ENCODE measurements at places on chromosomes 2 and 18.

GRCh38 chr2:24301599-24301998, 58.7 kb downstream of the ITSN2 start:
- DNase-seq, result no peak

- no peak for DNase-seq
Observed at GRCh38 chr2:126145752-126146151, 510.2 kb upstream of the GYPC start.

- no peak for DNase-seq
Observed at GRCh38 chr18:48925491-48925780, 25.3 kb downstream of the SMAD7 start.

- no peak for DNase-seq
Observed at GRCh38 chr2:120662746-120663145, 72.9 kb upstream of the GLI2 start.

- peak; percentile 98 for DNase-seq
Observed at GRCh38 chr2:150234787-150235446, 252.6 kb downstream of the RND3 start.

- DNase-seq, result no peak
Observed at GRCh38 chr2:12935796-12936195, 219.1 kb downstream of the TRIB2 start.

- DNase-seq, result no peak
Observed at GRCh38 chr2:88451811-88452564, 505 bp downstream of the FOXI3 start.

- no peak for DNase-seq
Observed at GRCh38 chr2:66696374-66696773, 261.4 kb downstream of the MEIS1 start.

GRCh38 chr2:133605766-133606137, 37.5 kb upstream of the NCKAP5 start:
- no peak for DNase-seq

- DNase-seq, result no peak
Observed at GRCh38 chr2:157830696-157831570, 45.2 kb downstream of the ACVR1 start.

DNA sequence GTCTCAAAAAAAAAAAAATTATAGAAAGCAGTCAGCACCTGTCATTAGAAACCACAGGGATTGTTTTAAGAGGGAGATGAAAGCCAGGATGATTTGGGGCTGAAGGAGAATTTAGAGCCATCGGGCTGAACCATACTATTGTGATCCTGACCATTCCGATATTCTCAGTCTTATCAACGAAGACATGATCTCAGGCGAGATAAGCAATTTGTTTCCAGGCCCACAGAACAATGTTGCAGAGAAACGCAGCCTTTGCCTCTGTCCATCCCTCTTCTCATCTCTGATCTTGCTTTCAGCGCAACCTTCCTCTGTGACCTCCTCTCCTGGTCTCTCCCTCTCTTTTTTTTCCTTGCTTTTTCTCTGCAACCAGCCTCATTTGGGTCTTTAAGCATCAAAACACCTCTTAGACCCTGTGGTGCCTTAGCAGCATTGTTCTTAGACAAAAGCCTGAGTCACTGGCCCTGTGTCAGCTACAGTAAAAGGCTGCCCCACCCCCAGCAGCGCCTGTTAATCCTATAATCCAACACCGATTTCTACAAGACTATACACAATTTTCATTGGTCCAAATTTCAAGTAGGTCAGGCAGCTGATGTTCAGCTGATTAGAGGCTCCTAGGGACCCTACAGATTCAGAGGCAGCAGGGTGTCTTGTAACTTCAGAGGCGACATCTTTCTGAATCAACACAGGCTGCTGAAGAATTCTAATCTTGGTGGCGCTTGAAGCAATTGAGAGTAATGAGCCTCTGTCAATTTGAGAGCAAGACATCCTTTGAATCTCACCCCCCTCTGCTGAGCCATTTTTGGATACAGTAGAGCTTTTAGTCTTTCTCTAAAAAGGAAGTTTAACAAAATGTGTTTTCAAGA, 206.0 kb downstream of the NCK2 start:
- DNase-seq, result no peak

DNA sequence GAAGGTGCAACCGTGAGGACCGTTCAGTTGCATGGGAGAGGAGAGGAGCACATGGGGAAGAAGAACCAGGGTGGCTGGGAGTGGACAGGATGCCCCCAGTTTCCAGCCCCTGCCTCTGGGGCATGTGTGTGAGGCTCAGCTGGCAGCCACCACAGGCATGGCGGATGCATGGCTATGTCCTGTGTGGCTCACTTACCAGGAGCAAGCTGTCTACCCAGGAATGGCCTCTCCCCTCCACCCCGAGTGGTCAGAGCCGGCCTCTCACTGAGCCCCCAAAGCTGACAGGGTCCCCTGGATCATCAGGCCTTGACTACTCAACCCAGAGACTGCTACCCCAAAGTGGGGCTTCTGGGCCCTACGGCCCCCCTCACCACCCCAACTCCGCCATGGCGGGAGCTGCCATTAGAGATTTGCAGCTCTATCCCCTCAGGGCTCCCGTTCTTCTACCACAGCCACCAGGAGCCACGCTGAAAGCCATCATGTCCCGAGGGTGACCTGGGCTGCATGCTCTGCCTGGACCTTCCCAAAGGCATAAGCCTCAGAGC, 65.3 kb downstream of the RHOB start:
- DNase-seq, result no peak

- DNase-seq, result no peak
Observed at GRCh38 chr18:52200921-52201663, 138.9 kb upstream of the DCC start.

- no peak for DNase-seq
Observed at GRCh38 chr2:198297350-198297749, 493.0 kb downstream of the PLCL1 start.

DNA sequence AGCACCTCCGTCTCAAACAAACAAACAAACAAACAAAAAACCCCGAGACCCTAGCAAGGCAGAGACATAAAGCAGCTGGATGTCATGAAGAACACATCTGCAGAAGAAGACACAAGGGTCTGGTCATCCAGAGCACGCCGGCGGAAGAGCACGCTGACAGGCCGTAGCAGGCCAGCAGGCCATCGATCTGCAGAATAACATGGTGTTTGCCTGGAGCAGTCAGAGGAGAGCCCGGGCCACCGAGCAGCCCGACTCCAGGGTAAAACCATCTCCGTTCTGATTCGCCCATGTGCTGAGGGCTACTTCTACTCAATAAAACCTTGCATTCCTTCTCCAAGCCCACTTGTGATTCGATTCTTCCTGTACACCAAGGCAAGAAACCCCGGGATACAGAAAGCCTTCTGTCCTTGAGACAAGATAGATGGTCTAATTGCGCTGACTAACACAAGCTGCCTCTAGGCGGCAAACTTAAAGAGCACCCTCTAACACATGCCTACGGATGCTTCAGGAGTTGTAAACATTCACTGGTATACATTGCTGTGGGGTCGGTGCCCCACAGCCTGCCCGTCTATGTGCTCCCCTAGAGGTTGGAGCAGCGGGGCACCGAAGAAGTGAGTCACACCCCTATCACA, 549.8 kb upstream of the NRXN1 start:
- no peak for DNase-seq

- no peak for DNase-seq
Observed at GRCh38 chr2:224777559-224777930, 61.4 kb upstream of the CCDC195 start.

GRCh38 chr2:3650140-3650920, 7.7 kb upstream of the ALLC start:
- no peak for DNase-seq

DNA sequence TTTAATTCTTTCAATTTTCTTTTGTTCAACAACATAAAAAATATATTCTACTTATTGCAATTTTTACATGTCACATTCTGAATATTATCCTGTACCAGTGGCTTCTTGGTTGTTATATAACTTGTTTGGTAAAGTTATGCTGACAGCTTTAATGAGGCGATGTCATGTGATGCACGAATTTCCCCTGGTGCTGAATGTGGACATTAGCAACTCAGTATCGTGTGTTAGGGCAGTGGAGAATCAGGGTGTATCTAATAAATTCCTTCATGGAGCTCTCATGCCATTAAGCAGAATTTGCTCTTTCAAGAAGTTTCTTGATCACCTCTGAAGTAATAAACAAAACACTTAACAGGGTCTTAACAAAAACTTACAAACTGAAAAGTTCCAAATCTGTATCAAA, 99.6 kb upstream of the DNMT3A start:
- DNase-seq, result no peak

DNA sequence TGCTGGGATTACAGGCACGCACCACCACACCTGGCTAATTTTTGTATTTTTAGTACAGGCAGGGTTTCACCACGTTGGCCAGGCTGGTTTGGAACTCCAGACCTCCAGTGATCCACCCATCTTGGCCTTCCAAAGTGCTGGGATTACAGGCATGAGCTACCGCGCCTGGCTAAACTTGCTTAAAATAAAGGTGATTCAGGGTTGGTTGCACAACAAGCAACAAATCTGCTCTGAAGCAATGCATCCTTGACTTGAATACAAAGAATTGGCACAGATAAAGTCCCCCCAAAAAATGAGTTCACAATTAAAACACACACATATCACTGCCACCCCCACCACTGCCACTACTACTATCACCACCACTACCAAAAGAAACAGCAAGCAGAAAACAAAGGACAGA, 34.9 kb downstream of the CCDC88A start:
- DNase-seq, result no peak

DNA sequence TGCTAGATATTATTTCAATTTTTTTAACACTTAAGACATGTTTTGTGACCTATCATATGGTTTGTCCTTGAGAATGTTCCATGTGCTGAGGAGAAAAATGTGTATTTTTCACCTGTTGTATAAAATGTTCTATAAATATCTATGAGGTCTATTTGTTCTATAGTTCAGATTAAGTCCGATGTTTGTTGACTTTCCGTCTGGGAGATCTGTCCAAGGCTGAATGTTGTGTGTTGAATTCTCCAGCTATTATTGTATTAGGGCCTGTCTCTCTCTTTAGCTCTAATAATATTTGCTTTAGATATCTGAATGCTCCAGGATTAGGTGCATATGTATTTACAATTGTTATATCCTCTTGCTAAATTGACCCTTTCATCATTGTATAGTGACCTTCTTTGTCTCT, 144.1 kb downstream of the NYAP2 start:
- no peak for DNase-seq

GRCh38 chr2:31328026-31328425, 86.5 kb downstream of the XDH start:
- DNase-seq, result no peak

DNA sequence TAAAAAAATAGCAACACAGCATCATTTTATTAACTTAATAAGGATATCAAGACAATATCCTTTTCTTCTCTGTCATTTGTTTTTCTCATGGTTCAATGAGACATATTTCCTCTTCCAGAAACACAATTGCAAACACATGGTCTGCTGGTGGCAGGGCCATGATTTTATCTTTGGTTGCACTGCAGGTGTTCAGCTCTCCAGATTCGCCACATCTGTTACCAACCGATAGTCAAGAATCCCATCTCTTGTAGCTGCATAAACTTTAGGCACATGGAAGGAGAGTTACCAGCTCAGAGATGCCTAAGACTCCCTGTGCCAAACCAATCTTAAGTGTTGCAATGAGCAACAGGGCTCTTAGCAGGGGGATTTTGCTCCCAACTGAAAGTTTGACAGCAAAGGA, 1303.2 kb upstream of the CELF4 start:
- DNase-seq, result no peak

GRCh38 chr2:170177950-170178781, at the start of gene MYO3B:
TSS of gene MYO3B (plus strand) at chr2:170178147. CDS start at chr2:170178288, 141 bp downstream.
- no peak for DNase-seq

DNA sequence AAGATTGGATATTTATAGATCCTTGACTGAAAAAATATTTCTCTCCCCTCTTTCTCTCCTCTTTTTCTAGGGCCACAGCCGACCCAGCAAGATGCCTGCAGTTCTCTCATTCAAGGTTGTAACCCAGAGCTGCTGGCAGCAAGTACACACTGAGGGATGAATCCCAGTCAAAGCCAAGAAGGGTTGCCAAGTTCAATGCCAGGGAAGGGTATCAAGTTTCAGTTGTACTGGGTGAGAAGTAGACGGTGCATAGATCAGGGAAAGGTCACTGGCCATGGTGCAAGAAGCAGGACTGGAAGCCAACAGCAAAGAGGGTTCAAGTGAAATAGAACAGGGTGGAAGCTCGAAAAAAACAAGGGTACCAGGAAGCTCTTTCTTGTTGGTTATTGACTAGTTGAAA, 170.2 kb downstream of the NRP2 start:
- DNase-seq, result no peak

- DNase-seq, result no peak
Observed at GRCh38 chr2:198368089-198368488, 563.7 kb downstream of the PLCL1 start.

DNA sequence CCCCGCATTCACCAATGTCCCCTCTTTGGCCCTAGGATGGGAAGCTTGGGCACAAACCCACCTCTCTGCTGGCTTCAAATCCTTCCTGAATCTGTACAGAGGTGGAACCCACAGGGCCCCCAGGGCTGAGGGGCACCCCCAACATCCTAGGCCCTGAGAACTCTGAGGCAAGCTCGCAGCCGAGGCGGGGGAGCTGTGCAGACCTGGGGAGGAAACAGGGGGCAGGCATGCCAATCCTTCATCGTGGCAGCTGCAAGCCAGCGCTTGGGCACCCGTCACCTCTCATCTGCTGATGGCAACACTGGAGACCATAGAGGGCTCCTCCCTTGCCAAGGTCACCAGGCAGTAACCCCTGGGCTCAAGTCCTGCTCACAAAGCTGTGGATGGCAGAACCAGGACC, 10.8 kb downstream of the ECEL1 start:
- no peak for DNase-seq

DNA sequence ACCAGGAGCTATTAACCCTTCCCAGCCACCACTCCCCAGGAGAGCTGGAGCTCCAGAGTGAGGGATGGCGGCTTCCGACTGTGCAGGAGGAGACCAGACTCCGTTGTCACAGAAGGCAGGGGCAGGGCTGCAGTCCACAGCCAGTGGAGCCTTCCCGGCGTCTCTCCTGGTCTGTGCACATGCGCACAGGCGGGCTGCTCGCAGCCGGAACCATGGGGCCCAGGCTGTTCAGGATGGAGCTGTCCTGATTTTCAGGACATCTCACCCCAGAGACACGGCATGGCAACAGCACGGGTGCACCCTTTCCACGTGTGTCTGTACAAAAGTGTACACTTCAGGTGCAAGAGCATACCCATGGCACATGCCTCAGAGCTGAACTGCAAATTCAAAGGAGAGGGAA, 28.9 kb downstream of the EIPR1 start:
- DNase-seq, result no peak

GRCh38 chr2:226641008-226641407, 158.6 kb downstream of the IRS1 start:
- no peak for DNase-seq

DNA sequence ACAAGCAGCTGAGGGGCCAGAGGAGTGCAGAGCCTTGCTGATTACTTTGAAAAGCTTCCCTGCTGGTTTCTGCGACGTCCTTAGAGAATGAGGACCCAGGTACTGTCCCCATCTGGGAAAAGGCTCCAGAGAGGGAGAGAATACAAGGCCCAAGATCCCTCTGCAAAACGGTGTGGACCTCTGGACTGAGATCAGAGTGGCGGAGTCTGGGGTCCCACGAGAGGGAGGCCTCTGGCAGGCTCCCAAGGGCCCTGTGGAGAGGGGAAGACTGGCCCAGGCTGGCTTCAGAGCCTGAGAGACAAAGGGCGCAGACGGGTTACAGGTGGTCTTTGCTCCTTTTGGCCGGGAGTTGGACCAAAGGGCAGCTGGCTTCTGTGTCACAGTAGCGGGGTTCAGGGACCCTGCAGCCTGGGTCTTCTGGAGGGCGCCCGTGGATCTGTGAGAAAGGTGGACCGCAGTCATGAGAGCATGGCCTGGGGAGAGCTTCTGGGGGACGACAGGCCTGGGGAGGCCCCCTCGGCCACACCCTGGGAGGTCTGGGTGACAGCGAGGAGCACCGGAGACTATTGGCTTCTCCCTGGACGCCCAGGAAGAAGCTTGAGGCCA, 805 bp downstream of the SNORC start:
- no peak for DNase-seq

Measured in NCI-H1694 treated with DMSO at 0.1 percent for 48 hours (cell line).